ENCODE measurements at places on chromosomes 12 and 14. TPM values are rescaled to one million over a fixed set of nuclear protein-coding genes. Genes with fewer than 3 reads are reported as not detected.

- no peaks in the 10 kb centered on the region for H3K36me3 ChIP-seq
- H3K4me3 ChIP-seq, result no peak overlapping the region
- H3K27ac ChIP-seq, result no peak overlapping the region
- DNase-seq, result no peak
- no peaks in the 10 kb centered on the region for H3K27me3 ChIP-seq
- H3K4me1 ChIP-seq, result no peaks in the 10 kb centered on the region
Observed at GRCh38 chr12:93116632-93117031, 187.5 kb upstream of the EEA1 start.

DNA sequence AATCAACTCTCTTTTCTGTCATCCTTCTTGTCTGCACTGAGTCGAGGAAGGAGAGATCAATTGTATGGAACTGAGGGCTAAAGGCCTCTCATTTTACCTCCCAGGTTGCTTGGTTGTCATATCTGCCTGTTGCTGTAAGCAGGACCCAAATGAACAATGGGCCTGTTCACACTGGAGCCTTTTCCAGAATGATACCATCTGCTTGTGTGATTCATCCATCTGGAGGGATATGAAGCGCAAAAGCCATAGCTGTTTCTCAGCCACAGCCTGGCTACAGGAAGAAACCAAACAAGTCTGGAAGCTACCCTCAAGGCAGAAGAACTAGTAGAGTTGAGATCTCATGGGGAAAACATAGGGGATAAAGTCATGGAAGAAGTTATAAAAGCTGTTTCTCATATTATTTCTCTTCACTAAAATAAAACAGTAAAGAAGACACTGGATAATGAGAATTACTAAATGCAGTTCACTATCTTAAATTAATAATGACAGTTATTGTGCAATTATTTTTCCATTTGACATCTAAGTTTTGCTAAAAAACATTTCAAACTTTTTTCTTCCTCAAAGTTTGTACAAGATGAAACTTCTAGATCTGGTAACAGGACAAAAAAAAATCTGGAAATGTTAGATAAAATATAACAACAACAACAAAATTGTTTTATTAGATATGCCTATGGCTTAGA is 106.3 kb downstream of the SPTSSA start:
- no peaks in the 10 kb centered on the region for H3K36me3 ChIP-seq
- H3K27ac ChIP-seq, result no peak overlapping the region
- no peak overlapping the region for H3K4me3 ChIP-seq

- DNase-seq, result no peak
- peaks cover 22% of the 10 kb centered on the region for H3K27me3 ChIP-seq
- no peak overlapping the region for H3K27ac ChIP-seq
- H3K36me3 ChIP-seq, result no peaks in the 10 kb centered on the region
- no peak overlapping the region for H3K4me3 ChIP-seq
Observed at GRCh38 chr14:88255798-88256197, 67.3 kb downstream of the KCNK10 start.

- H3K27ac ChIP-seq, result no peak overlapping the region
- H3K36me3 ChIP-seq, result no peaks in the 10 kb centered on the region
- peaks cover 38% of the 10 kb centered on the region for H3K27me3 ChIP-seq
- H3K4me1 ChIP-seq, result no peaks in the 10 kb centered on the region
Observed at GRCh38 chr14:99378782-99379214, 101.9 kb downstream of the SETD3 start.

The TMEM229B gene
- total RNA-seq, result 3.5 TPM

- no peaks in the 10 kb centered on the region for H3K4me1 ChIP-seq
- H3K36me3 ChIP-seq, result no peaks in the 10 kb centered on the region
- DNase-seq, result no peak
- peaks cover 3% of the 10 kb centered on the region for H3K27me3 ChIP-seq
- no peak overlapping the region for H3K4me3 ChIP-seq
- no peak overlapping the region for H3K27ac ChIP-seq
Observed at GRCh38 chr14:41449066-41449465, 157.6 kb upstream of the LRFN5 start.

DNA sequence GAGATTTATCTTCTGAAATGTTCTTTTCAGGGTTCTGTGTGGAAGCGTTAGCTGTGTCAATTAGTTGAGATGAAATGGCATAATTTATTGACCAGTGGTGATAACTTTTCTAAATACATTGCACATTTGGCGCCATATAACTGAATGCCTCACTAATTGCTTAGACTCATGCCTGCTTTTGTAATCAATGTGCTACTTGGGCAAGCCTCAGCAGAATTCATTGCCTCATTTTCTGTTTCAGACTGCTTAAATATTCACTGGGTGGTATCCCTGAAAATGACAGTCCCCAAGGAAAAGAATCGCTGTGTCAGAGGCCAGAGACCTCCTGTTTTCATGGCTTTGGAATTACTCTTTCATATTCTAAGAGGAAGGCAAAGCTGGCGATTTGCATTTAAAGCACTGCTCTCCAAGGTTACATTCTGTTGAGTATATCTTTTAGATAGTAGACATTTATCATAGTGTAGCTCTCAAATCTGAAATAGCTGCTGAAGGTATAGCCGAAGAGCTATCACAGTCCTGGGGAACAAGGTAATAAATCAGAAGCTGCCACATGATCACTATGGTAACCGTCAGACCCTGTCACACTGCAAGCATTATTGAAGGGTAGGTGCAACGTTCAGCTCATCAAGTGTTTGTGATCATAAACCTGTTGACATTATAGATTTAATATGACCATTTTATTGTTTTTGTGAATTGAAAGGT is 297.3 kb upstream of the E2F7 start:
- H3K27me3 ChIP-seq, result no peaks in the 10 kb centered on the region
- no peaks in the 10 kb centered on the region for H3K4me1 ChIP-seq
- DNase-seq, result no peak
- no peak overlapping the region for H3K27ac ChIP-seq
- no peak overlapping the region for H3K4me3 ChIP-seq
- no peaks in the 10 kb centered on the region for H3K36me3 ChIP-seq

DNA sequence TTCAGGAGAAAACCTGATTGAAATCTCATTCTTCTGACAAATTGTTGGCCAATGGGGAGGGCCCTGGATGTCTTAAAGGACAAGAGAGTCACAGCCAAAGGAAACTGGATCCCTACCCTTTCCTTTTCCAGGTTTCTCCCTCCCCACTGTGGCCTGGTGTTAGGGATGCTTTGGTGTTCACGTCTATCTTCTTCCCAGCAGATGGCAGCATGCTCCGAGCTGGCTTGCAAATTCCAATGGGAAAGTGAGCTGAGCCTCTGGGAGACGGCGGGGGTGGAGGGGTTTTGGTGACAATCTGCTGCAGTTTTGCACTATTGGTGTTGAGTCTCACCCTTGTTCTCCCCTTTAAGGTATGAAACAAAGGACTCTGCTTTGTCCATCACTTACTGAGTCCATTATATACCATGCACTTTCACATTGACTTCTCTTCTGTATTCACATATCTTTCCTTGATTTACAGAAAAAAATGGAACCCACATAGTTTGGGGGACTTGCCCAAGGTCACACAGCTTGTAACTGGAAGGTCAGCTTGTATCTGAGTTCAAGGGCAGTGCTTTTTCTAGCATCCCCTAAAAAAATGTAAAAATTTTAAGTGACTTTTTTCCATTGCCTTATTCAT is 39.3 kb downstream of the CCDC177 start:
- peaks cover 53% of the 10 kb centered on the region for H3K27me3 ChIP-seq
- no peak overlapping the region for H3K4me3 ChIP-seq
- no peaks in the 10 kb centered on the region for H3K4me1 ChIP-seq
- no peak overlapping the region for H3K27ac ChIP-seq

The IL23A gene
- total RNA-seq, result 20.9 TPM

The LPAR5 gene
- 7.3 TPM for total RNA-seq

Data from activated naive CD8-positive, alpha-beta T cell treated with anti-CD3 and anti-CD28 coated beads for 36 hours (primary cell).